ENCODE measurements at places on chromosomes 11 and 22.

DNA sequence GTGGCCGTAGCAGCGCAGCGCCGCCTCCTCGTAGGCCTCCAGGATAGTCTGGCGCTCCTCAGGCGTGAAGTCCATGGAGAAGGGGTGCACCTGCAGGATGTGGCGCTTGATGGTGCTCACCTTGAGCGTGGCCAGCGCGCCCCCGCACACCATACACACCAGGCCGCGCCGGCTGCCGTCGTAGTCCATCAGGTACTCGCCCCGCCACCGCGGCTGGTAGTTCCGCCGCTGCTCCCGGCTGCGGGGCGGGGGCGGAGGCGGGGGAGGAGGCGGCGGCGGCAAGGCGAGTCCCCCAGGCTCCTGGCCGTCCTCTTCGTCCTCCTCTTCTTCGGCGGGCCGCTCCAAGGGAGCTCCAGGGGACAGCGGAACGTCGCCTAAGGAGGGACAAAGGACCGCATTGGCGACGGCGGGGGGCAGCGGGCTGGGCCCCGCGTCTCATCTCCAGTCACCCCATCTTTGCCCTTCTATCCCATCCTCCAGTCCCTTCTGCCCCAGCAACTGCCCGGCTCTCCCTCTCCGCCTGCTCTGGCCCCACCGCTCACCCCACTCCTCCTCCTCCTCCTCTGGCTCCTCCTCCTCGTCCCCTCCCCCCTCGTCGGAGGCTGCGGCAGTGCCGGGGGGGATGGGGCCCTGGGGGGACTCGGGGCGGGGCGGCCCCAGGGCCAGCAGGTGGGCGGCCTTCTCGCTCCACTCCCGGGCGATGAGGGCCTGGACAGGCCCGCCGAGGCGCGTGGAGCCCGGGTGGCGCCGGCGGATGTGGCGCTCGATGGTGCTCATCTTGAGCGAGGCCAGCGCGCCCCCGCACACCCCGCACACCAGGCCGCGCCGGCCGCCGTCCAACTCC lies 4.9 kb downstream of the ZFTA start:
- DNase-seq: no peak

GRCh38 chr11:41954034-41954433 lies 494.6 kb upstream of the LRRC4C start:
- DNase-seq: no peak

DNA sequence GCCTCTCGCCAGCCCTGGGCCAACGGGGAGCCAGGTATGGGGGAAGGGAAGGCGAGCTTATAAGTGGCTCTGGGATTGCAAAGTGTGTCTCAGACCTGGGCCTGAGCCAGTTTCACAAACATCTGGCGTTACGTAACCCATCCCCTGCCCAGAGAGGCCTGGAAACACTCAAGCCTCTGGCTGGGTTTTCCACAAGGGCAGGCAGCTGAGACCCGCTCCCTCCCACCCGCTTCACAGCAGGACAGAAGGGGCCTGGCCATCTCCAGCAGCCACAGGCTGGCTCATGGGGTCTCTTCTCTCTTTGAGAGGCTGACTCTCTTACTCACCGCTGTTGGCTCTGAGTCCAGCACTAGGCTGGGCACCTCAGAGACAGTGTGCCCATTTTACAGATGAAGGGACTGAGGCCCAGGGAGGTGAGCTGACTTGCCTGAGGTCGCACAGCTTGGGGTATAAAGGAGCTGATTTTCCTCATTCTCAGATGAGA lies 44.5 kb downstream of the TRIOBP start:
- DNase-seq: no peak

DNA sequence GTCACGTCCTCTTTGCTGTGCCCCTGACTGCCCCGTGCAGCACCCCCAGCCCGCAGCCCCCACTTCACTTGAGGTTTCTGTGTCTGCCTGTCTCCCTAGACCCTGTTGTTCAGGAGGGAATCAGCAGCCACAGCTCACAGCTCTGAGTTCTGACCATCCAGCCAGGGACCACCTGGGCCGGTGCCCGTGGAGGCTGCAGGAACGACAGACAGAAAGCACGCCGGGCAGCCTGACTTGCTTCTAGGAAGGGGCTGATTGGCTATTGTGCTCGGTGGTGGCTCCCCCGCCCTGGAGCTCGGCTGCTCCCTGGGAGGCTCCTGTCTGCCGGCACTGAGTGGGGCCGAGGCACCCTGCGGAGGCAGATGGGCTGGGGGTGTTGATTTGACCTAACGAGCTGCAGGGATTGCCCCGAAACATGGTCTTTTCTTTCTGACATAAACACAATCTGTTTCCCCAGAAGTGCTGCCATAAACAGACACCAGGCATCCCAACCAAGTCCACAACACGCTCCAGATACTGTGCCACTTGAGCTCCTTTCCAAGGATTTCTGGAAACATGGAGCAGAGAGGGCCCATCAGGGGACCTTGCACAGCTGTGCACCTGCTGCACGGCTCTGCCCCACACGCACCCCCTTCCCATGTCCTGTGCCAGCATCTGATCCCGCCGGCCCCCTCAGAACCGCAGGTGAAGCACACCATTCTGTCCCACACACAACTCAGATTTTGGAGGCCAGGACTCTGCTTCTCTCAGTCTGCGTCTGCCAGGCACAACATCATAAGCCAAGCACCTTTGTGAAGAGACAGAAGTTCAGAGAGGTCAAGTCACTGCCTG lies 855.9 kb downstream of the TBC1D22A start:
- no peak for DNase-seq

GRCh38 chr11:105603156-105603555 lies 6.7 kb upstream of the GRIA4 start:
- no peak for DNase-seq

DNA sequence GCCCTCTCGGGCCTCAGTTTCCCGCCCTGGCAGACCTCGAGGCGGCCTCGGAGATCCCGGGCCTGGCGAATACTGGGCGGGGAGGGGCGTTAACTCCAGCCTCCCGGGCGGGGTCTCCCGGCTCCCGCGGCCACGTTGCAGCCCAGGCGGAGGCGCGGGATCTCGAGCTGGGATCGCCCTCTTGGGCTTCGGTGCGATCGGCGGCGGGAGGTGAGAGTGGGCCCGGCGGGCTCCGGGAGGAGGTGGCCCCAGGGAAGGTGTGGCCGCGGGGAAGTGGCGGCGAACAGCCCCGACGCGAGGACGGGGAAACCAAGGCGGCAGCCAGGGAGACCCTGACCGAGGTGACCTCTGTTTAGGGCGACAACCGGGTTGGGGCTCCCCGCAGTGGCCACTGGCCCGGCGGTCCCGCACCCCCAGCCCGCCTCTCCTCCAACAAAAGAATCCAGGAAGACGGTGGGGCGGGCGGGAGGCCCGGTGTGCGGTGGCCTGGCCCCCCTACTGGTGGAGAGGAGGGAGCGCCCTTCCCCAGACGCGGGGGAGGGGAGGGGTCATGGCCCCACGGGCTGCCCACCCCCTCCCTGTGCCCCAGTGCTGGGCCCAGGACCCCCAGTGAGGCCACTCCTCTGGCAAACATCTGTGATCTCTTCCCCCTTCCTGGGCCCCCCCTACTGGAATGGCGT lies at the start of gene PHETA2:
PHETA2 (plus strand) TSS at position 117 of the 680 bp plus-strand sequence. CDS start 3,046 bp downstream, outside the sequence.
- peak; percentile 62 for DNase-seq

GRCh38 chr22:25083807-25084200 lies 115.9 kb upstream of the CRYBB3 start:
- DNase-seq: no peak

DNA sequence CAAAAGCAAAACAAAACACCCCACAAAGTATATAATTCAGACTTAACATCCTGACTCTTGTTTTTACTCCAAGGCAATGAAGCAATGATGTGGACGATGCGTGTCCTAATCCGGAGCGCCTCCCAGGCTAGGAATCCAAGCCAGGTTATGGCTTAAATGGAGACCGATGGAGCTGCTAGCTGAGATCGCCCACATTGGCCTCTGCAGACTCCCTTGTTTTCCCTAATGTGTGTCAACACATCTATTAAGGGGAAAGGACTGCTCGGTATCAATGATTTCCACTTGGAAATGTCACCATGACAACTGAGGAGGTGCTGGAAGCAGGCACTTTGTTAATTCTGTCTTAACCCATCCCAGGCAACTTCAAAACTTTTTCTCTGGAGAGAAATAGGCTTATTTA lies 311.7 kb downstream of the TBC1D22A start:
- no peak for DNase-seq

DNA sequence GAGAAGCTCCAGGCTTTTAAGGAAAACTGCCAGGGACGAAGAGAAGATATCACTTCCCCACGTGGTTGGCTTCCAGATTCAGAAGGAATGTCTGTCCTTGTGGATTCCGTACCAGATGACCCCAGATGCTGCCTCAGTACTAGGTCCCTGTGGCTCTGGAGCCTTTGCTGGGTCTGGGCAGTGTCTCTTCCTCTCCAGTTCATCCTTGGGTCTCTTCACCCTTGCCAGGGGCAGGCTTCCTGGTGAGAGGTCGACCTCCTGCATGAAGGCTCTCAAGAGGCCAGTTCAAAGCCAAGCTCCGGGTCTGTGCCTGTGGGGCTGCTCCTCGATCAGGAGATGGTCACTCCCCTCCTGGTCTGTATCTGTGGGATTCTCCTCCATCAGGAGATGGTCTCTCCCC lies 74.7 kb upstream of the B3GAT1 start:
- no peak for DNase-seq

GRCh38 chr11:32418836-32419235 lies 16.5 kb downstream of the WT1 start:
- no peak for DNase-seq

DNA sequence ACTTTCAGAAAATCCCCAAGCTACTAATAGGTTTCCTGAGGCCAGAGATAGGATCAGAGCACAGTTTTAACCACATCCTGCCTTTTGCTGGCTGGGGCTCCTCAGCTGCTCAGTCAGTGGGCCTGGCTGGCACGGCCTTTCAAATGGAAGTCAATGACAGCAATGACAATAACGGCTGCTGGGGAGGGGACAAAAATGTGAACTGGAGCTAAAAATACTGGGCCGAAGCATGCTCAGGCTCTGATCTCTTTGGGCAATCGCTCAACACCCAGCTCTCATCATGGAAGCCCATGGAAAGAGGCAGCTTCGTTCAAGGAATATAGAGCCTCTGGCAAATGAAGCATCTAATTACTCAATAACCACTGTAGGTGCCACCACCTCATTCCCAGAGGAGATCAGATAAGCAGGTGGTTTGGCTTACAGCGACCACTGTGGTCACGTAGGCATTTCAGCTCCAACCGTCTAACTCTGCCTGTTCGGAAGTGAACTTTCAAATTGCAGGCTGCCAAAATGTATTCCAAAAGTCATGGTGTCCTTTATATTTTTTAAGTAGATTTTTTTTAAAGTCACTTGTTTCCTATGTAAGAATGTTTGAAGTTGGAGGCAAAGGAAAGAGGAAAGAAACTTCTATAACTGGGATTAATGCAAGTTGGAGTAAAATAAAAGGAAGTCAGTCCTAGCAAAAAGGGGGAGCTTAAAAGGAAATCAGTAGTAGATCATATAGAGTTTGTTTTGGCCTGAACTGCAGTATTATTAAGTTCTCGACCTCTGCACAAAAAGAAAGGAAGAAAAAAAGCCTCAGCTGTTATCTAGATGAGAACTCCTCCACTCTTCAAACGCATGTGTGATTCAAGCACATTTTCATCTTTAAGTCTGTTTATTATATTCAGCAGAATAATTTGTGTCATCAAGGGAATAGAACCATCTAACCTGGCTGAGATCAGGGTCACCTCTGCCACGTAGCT lies 14.1 kb downstream of the WT1 start:
- peak; percentile 51 for DNase-seq

GRCh38 chr11:122750049-122750448 lies 88.3 kb upstream of the CRTAM start:
- no peak for DNase-seq

DNA sequence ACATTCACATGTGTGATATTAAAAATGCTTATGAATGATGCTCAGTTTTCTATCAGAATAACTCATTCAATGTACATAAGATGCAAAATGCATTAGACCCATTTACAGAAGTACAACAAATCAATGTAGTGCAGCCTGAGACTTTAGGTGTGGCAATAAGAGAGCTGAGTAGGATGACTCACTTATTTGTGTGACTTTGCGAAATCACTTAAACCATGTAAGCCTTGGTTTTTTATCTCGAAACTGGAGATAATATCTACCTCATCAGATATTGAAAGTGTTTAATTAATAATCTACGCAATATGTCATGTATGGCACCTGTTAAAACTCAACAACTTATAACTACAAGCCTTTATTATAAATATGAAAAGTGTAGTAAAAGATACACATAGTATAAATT lies 105.7 kb upstream of the LUZP2 start:
- DNase-seq: no peak

GRCh38 chr11:61484541-61484940 lies 24.0 kb upstream of the LRRC10B start:
- DNase-seq: no peak

DNA sequence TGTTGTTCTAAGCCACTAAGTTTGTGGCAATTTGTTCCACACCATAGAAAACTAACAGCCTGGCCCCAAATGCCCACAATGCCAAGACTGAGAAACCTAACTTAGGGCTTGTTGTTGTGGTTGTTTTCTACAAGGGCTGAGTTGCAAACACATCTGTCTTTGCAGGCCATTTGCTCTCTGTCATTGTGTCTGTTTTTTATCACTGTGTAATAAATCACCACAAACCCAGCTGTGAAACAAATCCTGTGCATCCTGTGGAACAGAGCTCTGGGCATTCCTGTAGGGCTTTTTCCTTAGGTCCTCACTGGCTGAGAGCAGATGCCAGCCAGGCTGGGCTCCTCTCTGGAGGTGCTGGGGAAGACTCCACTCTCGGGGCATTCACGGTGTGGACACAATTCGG lies 15.7 kb upstream of the SYT8 start:
- no peak for DNase-seq

GRCh38 chr22:48366591-48366990 lies 1461.1 kb downstream of the BRD1 start:
- DNase-seq: no peak

GRCh38 chr22:17281026-17281425 lies 61.8 kb upstream of the ADA2 start:
- DNase-seq: no peak

- DNase-seq: no peak
Measured at GRCh38 chr11:85423316-85423715, 203.8 kb downstream of the DLG2 start.

GRCh38 chr11:46361283-46362155 lies 14.3 kb downstream of the DGKZ start:
- peak; percentile 63 for DNase-seq

GRCh38 chr11:108824545-108824944 lies 159.7 kb downstream of the DDX10 start:
- no peak for DNase-seq

DNA sequence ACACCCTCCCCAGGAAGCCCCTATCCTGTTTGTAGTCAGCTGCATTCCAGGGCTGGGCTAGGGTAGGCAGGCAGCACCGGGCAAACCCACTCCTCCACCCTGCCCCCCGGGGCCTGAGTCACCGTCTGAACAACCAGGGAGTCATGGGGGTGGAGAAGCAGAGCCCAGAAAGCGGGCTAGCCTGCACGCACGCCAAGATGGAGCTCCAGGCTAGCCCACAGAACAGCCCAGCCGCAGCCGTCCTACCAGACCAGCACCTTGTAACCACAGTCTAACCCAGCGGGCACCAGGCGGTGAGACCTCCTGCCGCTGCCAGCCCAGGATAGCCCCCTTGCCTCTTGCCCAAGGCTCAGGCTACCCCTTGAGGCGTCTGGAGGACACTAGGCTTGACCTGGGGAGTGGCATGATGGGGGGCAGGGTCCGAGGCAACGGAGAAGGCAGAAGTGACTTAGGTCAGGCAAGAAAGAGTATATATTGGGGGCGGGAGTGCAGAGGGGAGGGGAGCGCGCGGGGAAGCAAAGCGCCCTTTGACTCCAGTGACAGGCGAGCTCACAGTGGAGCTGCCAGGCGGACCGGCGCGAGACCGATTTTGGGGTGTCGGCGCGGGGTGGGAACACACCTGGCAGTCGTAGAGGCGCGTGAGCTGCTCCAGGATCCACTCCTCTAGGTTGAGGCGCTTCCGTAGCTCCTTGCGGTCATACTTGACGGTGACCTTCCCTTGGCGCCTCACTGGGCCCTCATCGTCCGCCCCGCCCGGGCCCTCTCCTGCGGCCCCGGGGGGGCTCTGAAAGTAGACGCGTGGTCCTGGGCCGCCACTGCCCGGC lies 734 bp downstream of the PPP1R14B start:
- peak; percentile 63 for DNase-seq
